Osteoblast (primary cell): ENCODE measurements at places on chromosomes 11 and 22. TPM values are rescaled to one million over a fixed set of nuclear protein-coding genes. Genes with fewer than 3 reads are reported as not detected.

DNA sequence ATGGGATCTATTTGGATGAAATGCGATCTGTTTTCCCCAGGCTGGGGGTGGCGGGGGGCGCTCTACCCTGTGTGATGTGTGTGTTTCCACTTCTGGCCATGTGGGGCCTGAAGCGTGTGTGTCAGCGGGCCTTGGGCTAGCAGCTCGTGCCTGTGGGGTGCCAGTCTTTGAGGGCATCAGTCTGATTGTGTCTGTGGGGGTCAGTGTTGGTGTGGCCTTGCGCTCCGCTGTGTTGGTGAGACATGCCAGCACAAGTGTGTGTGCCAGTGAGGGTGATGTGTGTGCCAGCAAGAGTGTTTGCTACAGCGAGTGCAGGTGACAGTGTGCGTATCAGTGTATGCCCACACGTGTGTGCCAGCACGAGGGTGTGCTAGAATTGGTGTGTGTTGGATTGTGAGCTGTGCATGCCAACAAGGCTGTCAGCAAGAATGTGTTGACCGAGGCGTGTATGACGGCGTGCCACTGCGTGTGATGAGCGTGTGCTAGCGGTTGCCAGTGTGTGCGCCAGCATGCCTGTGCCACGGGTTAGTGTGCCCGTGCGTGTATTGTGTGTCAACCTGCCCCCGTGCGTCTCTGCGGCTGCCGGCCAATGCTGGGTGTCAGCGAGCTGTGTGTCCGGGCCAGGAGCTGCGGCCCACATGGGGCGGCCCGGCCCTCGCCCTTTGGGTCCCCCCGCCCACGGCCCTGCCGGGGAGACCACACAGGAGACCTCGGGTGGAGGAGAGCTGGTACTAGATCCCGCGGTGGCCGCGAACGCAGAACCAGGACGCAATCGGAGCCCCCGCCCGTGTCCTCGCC, 519 bp downstream of the ARRB1 start:
- H3K27me3 ChIP-seq: no peaks in the 10 kb centered on the region
- no peaks in the 10 kb centered on the region for H3K36me3 ChIP-seq
- H3K27ac ChIP-seq: no peak overlapping the region
- H3K4me3 ChIP-seq: peak overlapping the region; percentile 78

DNA sequence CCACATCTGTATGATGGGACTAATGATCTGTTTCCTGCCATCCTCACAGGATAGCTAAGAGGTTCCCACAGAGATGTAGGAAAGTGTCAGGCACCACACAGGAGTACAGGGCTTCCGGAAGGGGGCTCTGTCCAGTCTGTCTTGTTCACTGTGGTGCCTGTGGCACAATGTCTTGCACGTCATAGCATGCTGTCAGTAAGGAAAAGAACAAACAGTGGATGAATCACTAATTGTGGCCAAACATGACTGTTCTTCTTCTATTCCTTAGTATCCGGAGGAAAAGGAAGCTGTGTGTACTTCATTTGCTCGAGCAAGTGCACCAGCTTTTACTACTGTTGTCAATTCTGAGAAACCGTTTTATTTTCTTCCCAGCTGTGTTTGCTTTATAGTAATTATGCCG, 73.4 kb upstream of the YWHAH start:
- peaks cover 7% of the 10 kb centered on the region for H3K4me1 ChIP-seq
- peak; percentile 89 for DNase-seq
- H3K27ac ChIP-seq: peak overlapping the region; percentile 65

DNA sequence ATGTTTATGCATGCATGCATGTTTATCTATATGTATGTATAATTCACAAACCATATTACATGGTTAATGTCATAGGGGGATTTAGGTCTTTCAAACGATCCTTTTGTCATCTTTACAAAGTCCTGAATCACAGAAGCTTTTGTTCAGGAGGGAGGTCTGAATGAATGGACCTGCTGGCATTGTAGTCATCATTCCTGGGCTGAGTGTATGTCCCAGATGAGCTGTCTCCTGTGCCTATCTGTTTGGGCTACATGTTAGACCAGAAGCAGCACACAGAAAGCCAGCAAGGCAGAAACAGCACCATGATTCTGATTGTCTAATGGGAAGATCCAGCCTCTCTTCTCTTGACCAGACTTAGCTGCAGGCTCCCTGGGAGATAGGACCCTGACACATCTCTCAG, 69.5 kb downstream of the ADM start:
- peaks cover 49% of the 10 kb centered on the region for H3K4me1 ChIP-seq
- peak overlapping the region; percentile 94 for H3K27ac ChIP-seq
- H3K27me3 ChIP-seq: no peaks in the 10 kb centered on the region

DNA sequence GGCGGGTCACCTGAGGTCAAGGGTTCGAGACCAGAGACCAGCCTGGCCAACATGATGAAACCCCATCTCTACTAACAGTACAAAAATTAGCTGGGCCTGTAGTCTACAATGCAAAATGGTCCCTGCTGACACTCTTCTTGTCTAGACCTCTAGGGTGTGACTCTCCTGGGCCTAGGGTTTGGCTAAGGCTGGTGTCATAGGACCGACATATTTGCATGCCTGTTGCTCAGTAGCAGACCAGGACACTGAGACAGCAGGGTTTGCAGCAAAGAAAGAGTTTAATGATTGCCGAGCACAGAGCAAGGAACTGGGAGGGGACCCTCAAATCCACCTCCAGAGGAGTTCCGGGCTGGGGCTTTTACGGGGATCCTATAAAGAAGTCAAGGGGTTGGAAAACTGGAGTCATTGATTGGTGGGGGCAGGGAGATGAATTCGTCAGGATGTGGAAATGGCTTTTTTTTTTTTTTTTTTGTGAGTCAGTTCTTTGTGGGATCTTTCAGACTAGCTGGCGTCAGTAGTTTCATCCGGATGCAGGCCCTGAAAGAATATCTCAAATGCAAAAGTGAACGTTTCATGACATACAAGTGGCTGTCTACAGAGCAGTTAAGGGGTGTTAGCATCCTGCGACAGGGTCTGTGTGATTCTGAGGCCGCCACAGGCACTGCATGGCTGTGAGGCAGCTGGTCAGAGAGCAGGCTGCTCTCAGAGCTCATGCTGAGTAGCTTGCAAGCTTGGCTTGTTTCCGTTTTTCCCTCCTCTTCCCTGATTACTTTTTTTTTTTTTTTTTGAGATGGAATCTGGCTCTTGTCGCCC, 27.2 kb upstream of the A4GALT start:
- peak; percentile 92 for DNase-seq
- peak overlapping the region; percentile 90 for H3K27ac ChIP-seq
- H3K36me3 ChIP-seq: no peaks in the 10 kb centered on the region

CHORDC1 gene
- total RNA-seq: 17.4 and 23.6 TPM in 2 replicates

DDIAS gene
- 1.5 and 1.8 TPM in 2 replicates for total RNA-seq

- no peaks in the 10 kb centered on the region for H3K4me1 ChIP-seq
- H3K27me3 ChIP-seq: no peaks in the 10 kb centered on the region
- H3K4me3 ChIP-seq: no peak overlapping the region
- no peaks in the 10 kb centered on the region for H3K36me3 ChIP-seq
- no peak overlapping the region for H3K27ac ChIP-seq
These were observed 31.6 kb downstream of the RBX1 start for GRCh38 chr22:40982482-40983385.

DNA sequence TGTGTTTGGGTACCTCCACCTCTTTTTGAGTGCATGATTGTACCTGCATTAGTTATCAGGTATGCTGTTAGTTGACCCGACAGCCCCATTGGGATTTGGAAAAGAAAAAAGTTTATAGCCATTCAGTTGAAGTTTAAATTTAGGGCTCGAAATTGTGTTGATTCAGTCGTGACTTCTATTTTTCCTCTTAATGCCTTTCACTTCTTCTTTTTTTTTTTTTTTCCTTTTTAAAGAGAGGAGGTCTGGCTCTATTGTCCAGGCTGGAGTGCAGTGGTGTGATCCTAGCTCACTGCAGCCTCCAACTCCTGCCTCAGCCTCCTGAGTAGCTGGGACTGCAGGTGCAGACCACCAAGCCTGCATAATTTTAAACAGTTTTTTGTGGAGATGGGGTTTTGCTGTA, 2.3 kb downstream of the STT3A start:
- no peak overlapping the region for H3K4me3 ChIP-seq
- no peaks in the 10 kb centered on the region for H3K27me3 ChIP-seq
- peaks cover 13% of the 10 kb centered on the region for H3K4me1 ChIP-seq
- peaks cover 13% of the 10 kb centered on the region for H3K36me3 ChIP-seq
- DNase-seq: no peak
